ENCODE measurements at places on chromosomes 4 and X.

GRCh38 chr4:83331956-83332355, 2.7 kb downstream of the HPSE start:
- DNase-seq, result no peak

DNA sequence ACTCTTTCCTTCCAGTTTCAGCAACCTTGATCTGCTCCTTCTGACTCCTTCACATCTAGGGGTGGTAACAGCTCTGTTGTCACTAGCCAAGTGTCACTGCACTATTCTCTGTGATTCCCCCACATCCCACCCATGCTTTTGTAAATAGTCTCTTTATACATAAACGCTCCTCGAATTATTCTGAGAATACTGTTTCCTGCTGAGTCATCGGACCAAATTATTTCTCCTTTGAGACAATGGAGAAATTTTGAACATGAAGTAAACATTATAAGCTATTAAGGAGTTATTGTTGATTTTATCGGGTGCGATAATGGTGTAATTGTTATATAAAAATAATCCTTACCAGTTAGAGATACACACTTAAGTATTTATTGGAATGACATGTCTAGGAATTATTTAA, 245.1 kb upstream of the RPS6KA3 start:
- DNase-seq, result no peak

DNA sequence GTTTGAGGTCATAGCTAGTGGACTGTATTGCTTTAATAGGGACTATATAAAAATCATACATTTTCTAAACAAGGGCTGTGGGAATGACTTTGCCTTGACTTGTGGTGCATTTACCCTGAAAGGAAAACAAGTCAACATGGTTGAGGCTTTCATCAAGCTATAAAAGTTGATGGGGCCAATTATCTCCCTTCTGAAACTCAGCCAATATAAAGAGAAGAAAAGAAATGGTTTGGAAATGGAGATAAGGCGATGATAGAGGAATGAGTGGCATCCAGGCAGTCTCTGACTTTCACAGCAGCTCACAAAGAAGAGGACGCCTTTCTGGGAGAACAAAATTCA, 118.7 kb downstream of the SMARCA1 start:
- no peak for DNase-seq

GRCh38 chr4:36823199-36823967, 421.2 kb upstream of the NWD2 start:
- no peak for DNase-seq

DNA sequence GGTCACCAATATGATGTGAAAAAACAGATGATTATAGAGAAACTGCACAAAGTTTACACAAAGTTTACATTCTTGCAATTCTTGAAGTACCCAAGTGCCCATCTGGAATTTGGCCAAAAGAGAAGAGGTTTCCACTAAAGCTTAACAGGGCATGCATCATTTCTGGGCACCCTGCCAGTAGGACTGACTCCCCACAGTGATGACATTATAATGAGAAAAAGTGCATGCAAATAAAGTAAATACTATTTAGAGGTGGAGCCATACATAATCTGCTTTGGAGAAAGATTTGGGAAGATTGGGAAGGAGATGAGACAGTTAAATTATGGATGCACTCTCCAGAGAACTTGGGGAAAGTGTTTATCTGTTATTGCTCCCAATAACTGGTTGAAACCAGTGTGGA, 93.7 kb upstream of the TRPC3 start:
- DNase-seq, result no peak

GRCh38 chrX:119095936-119096335, 23.1 kb downstream of the CT47C1 start:
- DNase-seq, result no peak

Measured in activated CD4-positive, alpha-beta T cell treated with anti-CD3 and anti-CD28 coated beads, Interleukin-2, amount 10 ng/mL, durations not matched to agents 7 days and 5 days (primary cell).